Stimulated activated CD4-positive, alpha-beta T cell treated with anti-CD3 and anti-CD28 coated beads, TNF-alpha, amount 100 ng/mL, for 48 hours (primary cell): ENCODE measurements at places on chromosomes 16 and 17.

- DNase-seq: no peak
Observed at GRCh38 chr16:85667841-85668413, 20.8 kb downstream of the GINS2 start.

GRCh38 chr16:1378087-1378803 is 26.5 kb downstream of the GNPTG start:
- DNase-seq: no peak

DNA sequence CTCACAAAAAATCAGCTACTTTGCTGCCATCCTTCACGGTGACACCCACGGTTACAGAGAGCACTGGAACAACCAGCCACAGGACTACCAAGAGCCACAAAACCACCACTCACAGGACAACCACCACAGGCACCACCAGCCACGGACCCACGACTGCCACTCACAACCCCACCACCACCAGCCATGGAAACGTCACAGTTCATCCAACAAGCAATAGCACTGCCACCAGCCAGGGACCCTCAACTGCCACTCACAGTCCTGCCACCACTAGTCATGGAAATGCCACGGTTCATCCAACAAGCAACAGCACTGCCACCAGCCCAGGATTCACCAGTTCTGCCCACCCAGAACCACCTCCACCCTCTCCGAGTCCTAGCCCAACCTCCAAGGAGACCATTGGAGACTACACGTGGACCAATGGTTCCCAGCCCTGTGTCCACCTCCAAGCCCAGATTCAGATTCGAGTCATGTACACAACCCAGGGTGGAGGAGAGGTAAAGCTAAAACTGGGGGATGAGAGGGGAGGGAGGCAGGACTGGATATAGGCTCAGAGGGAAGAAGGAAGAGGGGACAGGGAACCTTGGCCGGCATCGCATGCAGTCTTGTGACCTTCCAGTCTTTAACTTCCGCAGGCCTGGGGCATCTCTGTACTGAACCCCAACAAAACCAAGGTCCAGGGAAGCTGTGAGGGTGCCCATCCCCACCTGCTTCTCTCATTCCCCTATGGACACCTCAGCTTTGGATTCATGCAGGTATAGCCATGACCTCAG is 581 bp downstream of the CD68 start:
- DNase-seq: no peak

- no peak for DNase-seq
Observed at GRCh38 chr17:21269394-21269793, 15.1 kb upstream of the MAP2K3 start.

DNA sequence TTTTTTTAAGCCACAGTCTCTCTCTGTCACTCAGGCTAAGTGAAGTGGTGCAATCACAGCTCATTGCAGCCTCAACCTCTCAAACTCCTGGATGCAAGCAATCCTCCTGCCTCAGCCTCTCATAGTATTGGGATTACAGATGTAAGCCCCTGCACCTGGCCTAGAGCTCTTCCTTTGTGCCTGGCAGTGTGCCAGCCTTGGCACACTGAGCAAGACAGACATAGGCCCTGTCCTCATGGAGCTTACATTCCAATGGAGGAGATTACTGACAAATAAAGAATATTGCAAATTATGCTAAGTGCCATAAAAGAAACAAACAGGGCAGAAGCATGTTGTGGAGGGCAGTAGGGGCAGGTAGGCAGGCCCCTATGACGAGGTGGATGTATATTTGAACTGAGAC is 920 bp upstream of the CNGB1 start:
- DNase-seq: no peak
